COR-L47 (cell line): ENCODE measurements at places on chromosomes 13 and 19.

GRCh38 chr19:10685210-10685609 lies 16.0 kb upstream of the QTRT1 start:
- no peak for DNase-seq

GRCh38 chr13:80345771-80346510 lies 5.0 kb upstream of the SPRY2 start:
- DNase-seq: no peak

DNA sequence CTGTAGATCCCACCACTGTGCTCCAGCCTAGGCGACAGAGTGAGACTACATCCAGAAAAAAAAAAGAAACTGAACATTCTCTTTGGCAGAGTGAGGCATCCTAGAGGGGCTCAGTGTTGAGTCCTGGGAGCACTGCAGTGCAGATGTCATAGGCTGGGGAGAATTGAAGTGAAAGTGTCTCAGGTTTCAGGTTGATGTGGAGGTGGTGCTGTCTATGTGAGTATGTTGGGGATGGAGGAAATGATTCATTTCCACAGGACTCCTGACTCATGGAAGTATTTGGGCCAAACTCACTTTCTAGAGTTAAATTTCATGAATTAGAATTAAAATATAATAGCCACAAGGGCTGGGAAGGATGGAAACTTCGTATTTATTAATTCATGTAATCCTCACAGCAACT lies 134.4 kb upstream of the TSC22D1 start:
- DNase-seq: no peak

DNA sequence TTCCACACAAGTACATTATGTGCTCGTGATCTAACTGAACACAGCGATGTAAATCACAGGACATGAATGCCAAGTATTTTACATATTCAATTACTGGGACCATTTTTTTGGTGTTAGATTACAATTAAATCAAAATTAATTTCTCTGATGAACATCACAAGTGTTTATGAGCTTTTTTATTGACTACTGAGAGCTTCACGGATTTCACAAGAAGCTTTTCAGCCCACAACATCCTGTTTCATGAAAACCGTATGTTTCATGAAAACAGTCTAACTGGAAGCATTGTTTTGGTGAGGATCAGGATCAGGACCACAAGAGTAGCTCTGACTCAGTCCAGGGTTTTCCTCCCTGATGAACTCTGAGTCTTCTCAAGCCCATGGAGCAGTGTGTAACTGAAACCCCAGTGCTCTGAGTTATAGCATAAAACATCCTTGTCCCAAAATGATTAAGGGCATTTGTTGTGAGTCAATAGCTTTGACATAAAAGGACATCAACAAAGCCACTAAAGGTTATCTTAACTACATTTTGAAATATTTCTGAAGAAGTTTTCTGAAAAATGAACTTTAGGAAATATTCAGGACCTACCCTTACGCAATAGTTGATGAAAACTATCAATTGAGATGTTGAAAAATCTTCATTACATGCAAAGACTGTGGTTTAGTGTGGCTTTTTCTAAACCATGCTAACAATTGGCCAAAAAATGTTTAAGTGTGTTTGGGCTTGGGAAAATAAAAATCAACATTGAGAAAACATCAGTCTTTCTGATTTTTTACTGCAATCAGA lies 49.3 kb downstream of the UFM1 start:
- DNase-seq: no peak

GRCh38 chr13:59566561-59566960 lies 597.2 kb downstream of the DIAPH3 start:
- DNase-seq: no peak

- DNase-seq: no peak
These were observed 1.6 kb upstream of the BEST2 start for GRCh38 chr19:12749938-12750521.

DNA sequence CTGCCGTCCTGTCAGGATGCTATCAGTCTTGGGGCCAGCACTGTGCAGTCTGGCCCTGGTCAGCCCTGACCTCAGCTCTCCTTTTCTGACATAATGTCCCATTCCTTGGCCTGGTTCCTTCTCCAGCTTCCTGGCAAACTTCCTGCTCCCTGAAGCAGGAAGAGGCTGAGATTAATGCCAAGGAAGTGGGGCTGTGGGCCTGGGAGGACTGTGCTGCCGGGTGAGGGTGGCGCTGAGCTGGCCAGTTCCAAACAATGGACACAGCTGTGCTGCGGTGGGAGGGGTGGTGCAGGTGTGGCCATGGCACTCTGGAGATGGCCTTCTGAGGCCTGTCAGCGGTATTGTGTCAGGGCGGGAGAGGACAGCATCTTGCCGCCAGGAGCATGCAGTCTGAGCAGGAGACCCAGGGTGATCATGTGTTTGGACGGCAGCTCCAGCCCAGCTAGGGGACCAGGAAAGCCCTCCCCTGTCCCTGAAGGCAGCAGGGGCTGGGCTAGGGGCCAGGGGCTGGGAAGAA lies 30.9 kb downstream of the TUBA3C start:
- no peak for DNase-seq

DNA sequence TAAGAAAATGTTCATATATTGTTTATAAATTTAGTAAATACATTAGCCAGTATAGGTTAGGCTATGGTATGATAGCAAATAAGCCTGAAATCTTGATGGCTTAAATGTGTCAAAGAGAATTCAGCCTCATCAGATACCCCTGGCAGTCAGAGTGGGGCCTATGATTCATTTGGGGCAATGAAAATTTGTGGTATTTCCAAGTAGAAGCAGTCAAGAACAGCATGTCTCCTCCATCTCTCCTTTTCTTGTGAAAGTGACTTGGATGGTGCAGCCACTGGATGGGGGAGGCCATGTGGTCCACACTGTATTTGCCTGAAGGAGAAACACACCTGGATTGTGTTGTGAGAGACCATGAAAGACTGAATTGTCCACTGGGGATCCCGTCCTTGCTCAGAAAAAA lies 82.7 kb downstream of the DLEU7 start:
- DNase-seq: no peak

- DNase-seq: no peak
These were observed 271.4 kb downstream of the DLEU7 start for GRCh38 chr13:50572129-50572528.

GRCh38 chr19:18232540-18233223 lies 6.4 kb upstream of the PDE4C start:
- DNase-seq: peak; percentile 25

GRCh38 chr19:38213911-38214625 lies 10.0 kb downstream of the DPF1 start:
- no peak for DNase-seq

DNA sequence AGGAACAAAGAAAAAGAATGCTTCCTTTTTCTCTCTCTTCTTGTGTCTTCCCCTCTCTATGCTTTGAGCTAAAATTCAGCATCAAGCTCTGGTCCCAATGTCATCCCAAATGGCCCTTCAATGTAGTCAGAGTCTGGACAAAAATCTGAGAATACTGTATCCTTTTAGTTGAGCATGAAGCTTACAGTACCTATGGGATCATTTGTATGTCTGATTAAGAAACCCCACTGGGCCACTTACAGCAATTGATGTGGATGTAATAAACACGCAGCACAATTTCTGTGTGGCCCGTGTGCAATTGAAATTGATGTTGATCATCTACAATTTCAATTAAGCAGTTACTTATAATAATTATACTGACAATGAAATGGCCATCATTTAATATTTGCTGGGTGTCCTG lies 188.9 kb upstream of the RNF113B start:
- DNase-seq: no peak

DNA sequence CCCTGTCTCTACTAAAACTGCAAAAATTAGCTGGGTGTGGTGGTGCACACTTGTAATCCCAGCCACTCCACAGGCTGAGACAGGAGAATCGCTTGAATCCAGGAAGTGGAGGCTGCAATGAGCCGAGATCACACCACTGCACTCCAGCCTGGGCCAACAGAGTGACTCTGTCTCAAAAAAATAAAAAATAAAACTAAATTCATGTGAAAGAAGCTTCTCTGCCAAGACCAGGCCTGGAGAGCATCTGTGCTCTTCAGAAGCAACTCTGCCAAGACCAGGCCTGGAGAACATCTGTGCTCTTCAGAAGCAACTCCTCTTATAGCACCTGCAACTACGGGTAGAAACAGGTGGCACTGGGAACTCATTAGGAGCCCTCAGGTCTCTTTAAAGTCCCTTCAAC lies 37.7 kb downstream of the CRYL1 start:
- DNase-seq: no peak

GRCh38 chr13:113749967-113750366 lies 9.1 kb upstream of the TMEM255B start:
- DNase-seq: no peak

DNA sequence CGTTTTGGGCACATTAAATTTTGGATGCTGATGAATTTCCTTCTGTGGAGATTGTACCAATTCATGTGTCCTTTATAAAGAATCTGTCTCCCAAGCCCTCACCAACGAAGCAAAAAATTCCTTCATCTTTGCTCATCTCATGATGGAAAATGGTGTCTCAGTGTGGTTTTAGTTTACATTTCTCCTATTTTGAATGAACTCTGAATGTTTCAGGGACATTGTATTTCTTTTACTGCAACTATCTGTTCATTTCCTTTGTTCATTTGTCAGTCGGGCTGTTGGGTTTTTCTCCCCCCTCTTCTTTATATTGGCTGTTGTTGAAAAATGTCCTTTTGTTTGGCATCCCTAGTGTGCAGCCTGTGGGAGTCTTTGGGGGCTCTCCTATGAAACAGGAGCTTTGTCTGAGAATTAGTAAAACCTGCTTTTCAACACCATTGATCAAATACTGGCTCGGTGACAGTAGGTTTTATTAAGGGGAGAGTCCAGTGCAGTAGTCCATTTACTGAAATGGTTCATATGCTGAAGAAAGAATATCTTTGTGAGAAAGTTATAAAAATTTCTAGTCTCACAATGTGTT lies 91.3 kb upstream of the C1QTNF9B start:
- DNase-seq: no peak

GRCh38 chr19:12938779-12939601 lies 581 bp downstream of the CALR start:
- no peak for DNase-seq

- no peak for DNase-seq
These were observed 45.2 kb downstream of the SUCLA2 start for GRCh38 chr13:47955836-47956235.

- DNase-seq: no peak
These were observed 66.7 kb downstream of the RFC3 start for GRCh38 chr13:33884531-33885220.

- no peak for DNase-seq
These were observed 45.6 kb upstream of the RAP2A start for GRCh38 chr13:97388373-97388772.

DNA sequence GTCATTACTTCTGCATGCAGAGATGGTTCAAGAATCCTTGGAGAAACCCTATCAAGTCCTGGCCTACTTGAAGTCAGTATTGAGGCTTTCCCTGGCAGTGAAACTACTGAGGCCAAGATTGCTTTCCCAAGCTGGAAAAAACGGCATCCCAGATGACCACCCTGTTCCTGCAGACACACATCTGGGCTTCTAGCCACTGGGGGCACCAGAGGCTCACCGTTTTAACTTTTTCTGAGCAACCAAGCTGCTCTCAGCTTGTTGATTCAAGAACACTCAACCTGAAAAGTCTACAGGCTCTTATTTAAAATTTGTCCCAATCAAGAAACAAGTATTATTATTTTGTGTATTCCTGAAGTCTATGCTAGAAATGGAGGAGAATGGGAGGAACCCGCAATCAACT lies 66.6 kb downstream of the SPRYD7 start:
- peak; percentile 19 for DNase-seq

DNA sequence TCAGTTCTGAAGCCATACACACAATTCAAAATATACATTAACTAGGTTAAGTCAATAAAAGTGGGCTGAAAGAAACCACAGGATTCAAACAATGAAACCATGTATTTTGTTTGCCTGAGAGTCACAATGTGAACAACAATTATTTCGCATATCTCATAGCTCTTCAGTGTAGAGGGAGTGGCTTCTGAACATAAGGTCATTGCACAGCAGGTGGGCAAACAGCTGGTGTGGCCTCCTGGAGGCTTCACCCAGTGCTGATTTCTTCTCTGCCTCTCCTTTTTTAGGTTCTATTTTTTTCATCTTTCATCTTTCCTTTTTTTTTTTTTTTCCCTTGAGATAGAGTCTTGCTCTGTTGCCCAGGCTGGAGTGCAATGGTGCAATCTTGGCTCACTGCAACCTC lies 40.4 kb upstream of the ZNF254 start:
- peak; percentile 17 for DNase-seq

GRCh38 chr13:42970824-42971690 lies 21.0 kb downstream of the EPSTI1 start:
- no peak for DNase-seq

DNA sequence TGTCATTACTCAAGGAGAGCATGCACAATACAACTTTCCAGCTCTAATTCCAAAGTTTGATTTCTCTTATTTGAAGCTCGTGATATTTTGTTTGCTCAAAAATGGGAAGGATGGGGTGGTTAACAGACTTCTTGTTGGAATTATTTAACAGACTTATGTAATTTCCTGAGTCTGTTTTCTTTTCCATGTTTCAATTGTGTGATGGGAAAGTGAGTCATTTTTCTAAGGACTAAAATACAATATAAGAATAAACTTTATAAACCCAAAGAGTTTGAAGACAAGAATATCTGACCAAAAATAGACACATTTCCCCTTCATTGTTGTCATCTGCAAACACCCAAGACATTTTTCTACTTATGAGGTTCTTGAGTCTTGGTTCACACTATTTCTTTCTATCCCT lies 211.8 kb upstream of the SLITRK5 start:
- DNase-seq: no peak

- no peak for DNase-seq
These were observed 56.6 kb upstream of the GPC6 start for GRCh38 chr13:93169980-93170379.

- no peak for DNase-seq
These were observed 1007.2 kb downstream of the PCDH9 start for GRCh38 chr13:66222926-66223325.

DNA sequence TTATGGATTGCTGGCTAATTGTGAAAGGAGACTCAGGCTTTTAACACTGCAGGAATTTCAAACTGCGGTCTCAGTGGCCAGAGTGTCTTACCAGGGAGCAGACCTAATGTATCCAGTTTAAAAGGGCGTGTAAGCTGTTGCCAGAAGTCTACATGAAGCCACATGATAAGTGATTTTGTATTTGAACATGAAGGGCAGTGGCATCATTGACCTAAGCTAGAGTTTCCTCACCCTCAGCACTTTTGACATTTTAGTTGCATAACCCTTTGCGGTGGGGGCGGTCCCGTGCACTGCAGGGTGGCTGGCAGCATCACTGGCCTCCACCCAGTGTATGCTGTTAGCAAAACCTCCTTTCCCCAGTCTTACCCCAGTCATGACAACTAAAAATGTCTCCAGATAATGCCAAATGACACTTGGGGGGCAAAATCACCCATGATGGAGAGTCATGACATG lies 23.7 kb upstream of the GPR18 start:
- no peak for DNase-seq

- DNase-seq: peak; percentile 71
These were observed 2.5 kb downstream of the HDGFL2 start for GRCh38 chr19:4474514-4475022.

GRCh38 chr13:111853721-111854120 lies 213.2 kb upstream of the SOX1 start:
- peak; percentile 80 for DNase-seq

DNA sequence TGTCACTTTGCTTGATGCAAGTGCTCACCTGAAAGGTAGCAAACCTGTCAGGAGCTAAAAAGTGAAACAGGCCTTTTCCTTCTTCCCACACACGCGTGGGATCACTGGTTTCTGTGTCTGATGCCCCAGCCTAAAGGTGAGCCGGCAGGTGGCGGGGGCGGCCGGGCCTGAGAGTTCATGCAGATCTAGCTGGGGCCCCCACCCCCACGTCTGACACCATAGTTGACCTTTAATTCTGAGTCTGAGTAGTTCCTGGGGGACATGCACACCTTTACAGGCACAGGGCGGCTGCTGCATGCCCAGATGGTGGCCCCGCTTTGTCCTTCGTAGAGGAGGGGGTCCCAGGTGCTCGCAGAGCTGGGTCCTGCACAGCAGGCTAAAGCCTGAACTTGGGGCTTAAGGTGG lies 345.3 kb downstream of the TEX29 start:
- no peak for DNase-seq
